T-helper 17 cell (primary cell): ENCODE measurements at places on chromosomes 3 and 15. TPM values are rescaled to one million over a fixed set of nuclear protein-coding genes. Genes with fewer than 3 reads are reported as not detected.

GRCh38 chr3:185583925-185584324 is 2.2 kb upstream of the SENP2 start:
- DNase-seq, result no peak

- no peak for DNase-seq
Measured at GRCh38 chr3:192812743-192813383, 85.5 kb upstream of the FGF12 start.

ZNF660 gene
- not detected for total RNA-seq

DNA sequence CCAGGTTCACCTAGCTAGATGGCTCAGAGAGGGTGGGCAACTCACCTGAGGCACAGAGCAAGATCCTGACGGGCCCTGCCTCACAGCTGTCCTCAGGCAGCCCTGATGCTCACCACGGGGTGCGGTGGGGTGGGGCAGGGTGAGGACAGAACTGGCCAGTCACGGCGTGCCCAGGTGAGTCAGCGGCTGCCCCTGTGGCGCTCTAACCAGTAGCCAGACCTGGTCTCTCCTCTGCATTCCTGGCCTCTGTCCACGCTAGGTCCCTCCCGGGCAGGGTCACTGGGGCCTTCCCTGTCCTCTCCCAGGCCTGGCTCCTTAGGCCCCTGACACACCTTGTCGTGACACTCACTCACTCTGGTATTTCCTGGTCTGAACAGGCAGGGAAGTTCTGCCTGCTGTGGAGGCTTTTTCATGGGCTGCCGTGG is 901 bp downstream of the ALS2CL start:
- DNase-seq, result no peak

- no peak for DNase-seq
Measured at GRCh38 chr3:81936817-81937216, 175.4 kb upstream of the GBE1 start.

DNA sequence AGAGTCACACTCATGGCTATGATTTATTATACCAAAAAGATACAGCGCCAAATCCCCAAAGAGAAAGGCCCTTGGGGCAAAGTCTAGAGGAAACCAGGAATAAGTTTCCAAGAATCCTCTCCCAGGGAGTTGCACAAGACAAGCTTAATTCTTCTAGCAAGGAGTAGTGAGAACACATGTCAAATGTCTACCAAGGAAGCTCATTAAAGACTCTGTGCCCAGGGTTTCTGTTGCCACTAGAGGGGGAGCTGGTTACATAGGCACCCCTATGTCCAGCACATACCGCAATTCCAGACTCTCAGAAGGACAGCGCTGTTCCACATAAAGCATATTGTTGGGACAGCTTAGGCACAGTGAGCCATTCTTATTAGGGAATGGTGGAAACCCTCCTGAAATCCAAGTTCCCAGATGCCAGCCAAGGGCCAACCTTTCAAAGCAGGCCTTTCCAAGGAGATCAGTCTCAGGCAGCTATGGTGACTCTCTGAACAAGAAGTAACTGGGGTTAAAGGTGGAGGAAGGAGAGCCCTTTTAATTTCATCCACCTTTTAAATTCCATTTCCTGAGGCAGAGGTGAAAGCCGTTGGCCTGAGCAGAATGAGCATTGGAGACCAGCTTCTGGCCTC is 194.2 kb downstream of the UACA start:
- no peak for DNase-seq

ITIH4 gene
- 40.6 TPM for total RNA-seq

DNA sequence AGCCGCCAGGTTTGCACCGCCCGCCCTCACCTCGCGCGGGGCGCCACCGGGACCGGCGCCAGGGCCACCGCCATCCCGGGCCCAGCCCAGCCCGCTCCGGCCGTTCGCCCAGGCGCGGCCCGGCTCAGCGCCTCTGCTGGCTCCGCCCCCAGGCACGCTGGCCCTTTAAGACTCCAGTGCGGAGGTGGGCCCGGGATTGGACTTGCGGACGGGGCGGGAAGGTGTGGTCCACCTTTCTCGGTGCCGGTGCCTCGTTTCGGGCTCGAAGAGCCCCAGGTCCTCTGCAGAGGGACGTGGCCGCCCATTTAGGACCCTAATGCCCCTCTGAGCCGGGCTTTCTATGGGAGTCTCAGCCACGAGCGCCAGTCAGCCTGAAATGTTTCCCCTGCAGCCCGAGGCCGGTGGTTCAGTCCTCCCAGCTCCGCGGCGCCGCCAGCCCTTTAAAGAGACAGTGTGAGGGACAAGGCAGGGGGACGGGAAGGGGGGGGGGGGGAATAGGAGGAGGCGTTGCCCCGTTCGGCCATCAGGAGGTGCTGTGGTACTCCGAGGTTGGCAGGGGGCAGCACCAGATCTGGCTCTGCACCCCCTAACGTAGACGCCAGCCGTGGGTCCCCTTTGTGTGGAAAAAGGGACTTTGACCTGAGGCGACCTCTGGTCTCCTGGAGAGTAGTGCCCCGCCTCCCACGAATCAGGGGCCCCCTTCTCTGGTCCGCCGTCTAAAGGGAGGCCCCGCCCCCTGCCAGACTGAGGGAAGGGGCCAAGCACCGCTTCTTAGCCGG is 1.0 kb downstream of the HYAL2 start:
- peak; percentile 69 for DNase-seq

DNA sequence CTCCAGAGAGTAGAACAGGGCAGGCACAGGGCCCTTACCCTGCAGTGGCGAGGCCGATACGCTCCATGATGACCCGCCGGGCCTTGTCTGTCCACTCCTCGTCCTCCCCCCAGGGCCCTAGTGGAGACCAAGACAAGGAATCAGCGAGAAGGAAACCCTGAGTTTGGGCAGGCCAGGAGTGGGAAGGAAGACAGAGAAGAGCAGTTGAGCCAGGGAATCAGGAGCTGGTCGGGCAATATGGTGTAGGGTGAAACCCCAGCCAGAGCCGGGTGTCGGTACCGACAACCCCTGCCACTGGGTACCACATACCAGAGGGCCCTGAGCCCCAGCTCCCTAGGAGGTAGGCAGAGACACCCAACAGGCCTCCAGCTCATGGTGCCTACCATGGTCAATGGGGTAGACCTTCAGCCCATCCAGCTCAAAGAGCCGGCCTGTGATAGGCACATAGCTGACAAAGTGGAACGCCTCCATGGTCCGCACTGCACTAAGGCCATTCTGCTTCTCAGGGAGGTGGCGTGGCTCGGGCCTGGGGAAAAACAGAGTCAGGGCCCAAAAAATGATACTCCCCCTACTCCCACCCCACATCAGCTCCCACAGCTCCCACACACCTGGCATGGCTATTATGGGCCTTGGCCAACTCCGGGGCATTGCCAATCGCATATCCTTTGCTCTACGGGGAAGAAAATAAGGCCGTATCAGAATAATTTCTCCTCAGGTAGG is 38.0 kb downstream of the SEMA3G start:
- no peak for DNase-seq

DNA sequence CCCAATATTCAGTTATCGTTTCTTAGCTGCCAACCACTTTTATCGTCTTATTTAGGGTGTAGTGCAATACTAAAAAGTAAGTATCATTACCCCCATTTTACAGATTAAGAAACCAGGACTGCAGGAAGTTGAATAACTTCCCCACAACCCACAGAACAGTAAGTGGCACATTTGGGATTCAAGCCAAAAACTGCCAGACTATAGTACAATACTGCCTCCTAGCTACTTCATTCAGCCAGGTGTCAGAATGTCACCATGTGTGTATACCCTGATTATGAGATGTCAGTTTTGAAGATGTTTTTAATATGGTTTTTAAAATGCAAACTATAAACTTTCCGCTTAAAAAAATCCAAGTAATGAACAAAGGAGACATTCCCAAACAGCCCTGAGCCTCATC is 74.2 kb upstream of the PROK2 start:
- DNase-seq, result peak; percentile 21

GRCh38 chr3:121817753-121818152 is 17.1 kb downstream of the IQCB1 start:
- no peak for DNase-seq

PLAAT1 gene
- total RNA-seq, result 3.8 TPM

GOLGA6L4 gene
- 2.9 TPM for total RNA-seq

DNA sequence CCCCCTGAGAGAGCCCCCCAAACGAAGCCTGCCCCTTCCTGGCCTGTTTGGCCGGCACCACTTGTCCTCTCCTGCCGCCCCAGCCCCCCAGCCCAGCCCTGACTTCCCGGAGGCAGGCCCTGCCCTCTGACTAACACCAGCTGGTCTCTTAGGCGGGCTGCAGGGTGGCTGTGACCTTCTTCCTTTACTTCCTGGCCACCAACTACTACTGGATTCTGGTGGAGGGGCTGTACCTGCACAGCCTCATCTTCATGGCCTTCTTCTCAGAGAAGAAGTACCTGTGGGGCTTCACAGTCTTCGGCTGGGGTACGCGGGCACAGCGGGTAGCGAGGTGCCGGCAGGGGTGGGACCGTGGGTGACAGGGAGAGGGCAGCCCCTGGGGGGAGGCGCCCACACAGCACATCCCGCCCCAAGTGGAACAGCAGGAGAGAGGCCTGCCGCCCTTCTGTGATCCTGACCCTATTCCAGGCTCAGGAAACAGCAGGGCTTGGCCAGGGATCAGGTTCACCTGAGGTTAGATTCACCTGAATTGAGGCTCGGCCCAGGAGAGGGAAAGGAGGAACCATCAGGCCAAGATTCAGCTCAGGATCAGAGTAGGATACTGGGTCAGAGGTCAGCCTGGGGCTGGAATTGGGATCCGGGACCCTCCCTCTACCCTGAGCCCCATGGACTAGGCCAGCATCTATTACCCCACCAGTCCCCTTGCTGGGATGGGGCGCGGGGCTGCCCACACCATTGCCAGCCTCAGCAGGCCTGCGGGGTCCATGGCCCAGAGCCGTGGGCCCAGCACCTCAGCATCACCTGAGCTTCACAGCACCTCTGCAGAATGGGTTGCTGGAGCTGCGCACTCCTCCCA is 21.9 kb downstream of the PTH1R start:
- no peak for DNase-seq

DNA sequence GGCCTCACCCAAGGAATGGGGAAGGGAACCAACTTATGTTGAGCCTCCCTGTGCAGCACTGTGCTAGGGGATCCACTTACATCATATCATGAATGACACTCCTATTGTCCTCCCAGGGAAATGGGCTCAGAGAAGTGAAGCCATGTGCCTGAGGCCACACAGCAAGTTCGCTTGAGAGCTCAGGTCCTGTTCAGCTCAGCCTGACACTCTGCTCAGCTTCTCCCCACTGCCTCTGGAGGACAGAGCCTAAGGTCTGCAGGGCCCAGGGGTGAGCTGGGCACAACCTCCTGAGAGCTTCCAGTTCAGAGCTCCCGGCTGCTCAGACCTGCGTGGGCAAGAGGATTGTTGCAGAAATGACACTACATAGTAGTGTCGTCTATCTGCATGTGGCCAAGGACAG is 76.0 kb upstream of the SEC13 start:
- no peak for DNase-seq

DNA sequence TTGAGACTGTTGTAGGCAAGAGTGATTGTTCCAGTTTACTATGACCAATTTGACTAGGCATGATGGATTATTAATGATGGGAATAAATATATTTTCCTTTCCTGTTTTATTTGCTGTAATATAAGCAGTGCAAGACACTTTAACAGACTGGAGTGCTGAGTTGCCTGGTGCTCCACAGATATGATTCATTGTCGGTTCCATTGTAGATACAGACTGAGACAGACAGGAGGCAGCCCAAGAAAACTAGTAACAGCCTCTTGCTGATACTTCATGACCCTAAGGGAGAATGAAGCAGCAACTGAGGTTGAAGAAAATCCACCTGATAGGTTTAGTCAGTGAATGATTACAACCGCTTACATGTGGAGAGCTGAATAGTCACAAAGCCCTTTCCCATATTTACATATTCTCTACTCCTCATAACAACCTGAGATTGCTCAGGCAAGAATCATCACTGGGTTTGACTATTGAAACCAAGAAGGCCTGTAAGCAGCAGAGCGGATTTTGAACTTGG is 235.1 kb upstream of the TPRG1 start:
- no peak for DNase-seq

GRCh38 chr3:131110087-131110486 is 83.4 kb downstream of the NEK11 start:
- no peak for DNase-seq

- DNase-seq, result no peak
Measured at GRCh38 chr15:24919446-24919845, 35.3 kb upstream of the SNRPN start.

DNA sequence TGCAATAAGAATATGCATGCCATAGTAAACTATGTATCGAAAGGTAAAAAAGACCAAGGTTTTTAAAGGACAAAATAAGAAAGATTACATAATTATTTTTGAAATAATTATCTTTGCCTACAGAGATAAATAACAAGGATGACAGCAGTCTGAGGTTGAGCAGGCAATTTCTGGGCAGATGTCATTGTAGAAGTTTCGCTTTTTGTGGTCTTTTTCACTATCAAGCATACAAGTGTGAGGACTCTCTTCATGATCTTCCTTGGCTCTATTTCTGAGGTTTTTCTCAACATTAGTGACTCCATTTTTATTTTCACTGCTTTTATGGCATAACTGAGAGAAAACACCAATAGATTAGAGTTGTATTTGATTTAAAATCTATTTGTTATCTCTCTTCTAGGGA is 1337.9 kb upstream of the EPHA6 start:
- no peak for DNase-seq

TMEM212 gene
- total RNA-seq, result not detected

DNA sequence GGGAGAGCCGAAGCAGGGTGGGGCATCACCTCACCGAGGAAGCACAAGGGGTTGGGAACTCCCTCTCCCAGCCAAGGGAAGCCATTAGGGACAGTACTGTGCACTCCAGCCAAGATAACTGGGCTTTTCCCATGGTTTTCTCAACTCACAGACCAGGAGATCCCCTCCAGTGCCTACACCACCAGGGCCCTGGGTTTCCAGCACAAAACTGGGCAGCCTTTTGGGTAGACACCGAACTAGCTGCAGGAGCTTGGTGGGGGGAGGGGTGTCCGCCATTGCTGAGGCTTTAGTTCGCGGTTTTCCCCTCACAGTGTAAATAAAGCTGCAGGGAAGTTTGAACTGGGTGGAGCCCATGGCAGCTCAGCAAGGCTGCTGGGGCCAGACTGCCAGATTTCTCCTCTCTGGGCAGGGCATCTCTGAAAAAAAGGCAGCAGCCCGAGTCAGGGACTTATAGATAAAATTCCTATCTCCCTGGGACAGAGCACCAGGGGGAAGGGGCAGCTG is 129.6 kb upstream of the LMCD1 start:
- DNase-seq, result no peak

MUSTN1 gene
- 16.0 TPM for total RNA-seq

LMAN1L gene
- 0.91 TPM for total RNA-seq

SGO1 gene
- total RNA-seq, result 1.0 TPM

GRCh38 chr15:40754574-40754882 is 526 bp downstream of the RMDN3 start:
- DNase-seq, result no peak
